Gastrocnemius medialis (tissue), 4 donors: ENCODE measurements at places on chromosomes 16 and 17.
A peak's percentile ranks its signal among the peaks of the same experiment; 100 is the strongest.

- no peak for DNase-seq
Observed at GRCh38 chr17:44623070-44623725, 33.1 kb upstream of the MEIOC start.

DNA sequence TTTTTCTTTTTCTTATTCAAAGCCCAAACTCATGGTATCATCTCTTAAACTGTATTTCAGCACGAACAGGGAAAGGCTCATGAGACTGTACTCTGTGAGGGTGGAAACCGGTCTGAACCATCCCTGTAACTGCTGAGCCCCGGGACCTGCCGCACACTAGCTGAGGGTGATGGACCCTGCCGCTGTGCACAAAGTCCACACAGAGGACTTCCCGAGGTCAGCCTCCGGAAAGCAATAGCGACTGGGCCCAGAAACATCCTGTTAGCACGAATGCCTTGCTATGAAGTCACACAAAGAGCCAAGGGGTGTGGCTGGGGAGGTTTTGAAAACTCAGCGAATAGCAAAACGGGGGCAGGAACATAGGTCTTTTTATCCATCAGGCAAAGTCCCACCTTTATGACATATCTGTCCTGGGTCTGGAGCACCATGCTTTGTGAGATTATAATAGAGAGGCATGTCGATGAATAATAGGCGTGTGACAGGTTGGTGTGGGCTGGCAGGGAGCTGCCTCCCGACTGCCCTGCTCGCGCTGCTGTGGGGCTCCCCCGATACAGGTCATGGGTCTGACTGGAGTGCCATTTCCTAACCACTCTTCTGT lies 33.4 kb downstream of the CDK5R1 start:
- no peak for DNase-seq

GRCh38 chr17:82923366-82924113 lies 83.7 kb upstream of the ZNF750 start:
- peak; percentile 41 for DNase-seq

GRCh38 chr17:17567631-17568030 lies 23.9 kb downstream of the PEMT start:
- DNase-seq = peak; percentile 95

- DNase-seq = no peak
Observed at GRCh38 chr17:5468075-5468473, 708 bp downstream of the DHX33 start.

DNA sequence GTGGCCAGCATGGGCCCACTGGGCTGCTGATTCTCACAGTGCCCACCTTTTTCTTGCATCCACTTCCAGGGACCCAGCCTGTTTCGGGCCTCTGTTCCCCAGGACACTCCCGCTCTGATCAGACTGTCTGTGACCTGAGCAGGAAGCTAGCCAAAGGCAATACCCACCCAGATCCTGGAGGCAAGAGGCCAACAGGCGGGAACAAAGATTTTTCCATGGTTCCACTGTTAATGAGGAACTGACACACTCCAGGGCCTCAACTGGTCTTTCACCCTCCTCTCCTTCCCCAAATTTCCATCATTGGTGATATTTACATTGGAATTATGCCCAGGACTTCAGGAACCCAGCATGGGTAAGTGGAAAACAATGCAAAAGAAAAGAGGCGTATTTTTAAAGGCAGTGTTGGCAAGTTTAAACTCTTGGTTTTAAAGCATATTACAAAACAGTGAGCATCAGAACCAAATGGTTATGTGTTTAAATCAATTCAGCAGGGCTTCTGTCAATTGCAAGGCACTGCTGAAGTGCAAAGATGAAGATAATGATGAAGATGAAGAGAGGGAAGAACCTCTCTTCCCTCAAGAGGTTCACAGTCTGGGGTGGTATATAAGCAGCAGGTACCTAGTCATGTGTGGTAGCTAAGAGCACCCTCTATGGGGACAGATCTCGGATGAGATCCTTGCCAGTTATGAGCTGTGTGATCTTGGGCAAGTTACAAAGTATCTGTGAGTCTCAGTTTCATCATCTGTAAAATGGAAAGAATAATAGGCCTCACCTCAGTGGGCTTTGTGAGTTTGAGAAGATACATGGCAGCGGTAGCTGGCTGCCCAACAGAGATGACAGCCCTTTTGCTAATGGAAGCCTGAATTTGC lies 14.4 kb upstream of the ATP2A3 start:
- DNase-seq = no peak

- DNase-seq = no peak
Observed at GRCh38 chr16:88994695-88995094, 17.7 kb upstream of the CBFA2T3 start.

- no peak for DNase-seq
Observed at GRCh38 chr17:81128774-81129173, 36.5 kb upstream of the PVALEF start.

DNA sequence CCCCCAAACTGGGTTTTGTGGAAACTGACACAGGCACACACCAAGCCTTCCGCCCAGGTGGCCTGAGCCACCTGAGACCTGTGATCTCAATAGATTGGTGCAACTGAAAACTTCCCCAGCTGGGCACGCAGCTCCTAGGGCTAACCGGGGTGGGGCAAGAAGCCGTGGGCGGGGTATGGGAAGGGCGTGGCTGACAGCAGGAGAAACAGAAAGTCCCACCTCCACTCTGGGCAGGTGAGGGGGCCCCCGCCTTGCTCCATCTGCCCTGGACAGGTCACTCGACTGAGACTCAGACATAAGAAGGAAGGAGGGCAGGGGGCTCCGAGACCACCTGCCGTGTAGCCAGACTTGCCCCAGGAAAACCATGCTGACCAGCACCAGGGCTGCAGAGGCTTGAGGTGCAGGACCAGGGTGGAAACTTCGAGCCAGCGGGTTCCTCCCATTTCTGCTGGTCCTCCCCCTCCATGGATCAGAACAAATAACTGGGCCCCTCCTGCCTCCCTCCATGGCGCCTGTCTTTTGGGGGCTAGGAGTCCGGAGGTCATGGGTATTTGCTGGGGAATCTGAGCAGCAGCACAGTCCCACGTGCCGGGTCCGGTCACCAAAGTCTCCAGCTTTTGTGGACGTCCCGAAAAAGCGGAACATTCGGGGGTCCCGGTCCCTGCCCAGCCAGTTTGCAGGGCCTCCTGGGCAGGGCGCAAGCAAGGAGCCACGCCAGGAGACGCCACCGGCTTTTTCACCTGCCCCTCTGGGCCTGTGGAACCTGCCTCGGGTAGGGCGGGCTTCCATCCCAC lies 1.3 kb downstream of the TIMP2 start:
- DNase-seq = no peak

- no peak for DNase-seq
Observed at GRCh38 chr16:1832838-1833454, 5.9 kb downstream of the FAHD1 start.

- DNase-seq = no peak
Observed at GRCh38 chr16:51113236-51114125, 37.6 kb downstream of the SALL1 start.

- no peak for DNase-seq
Observed at GRCh38 chr16:3651461-3652372, 2.8 kb upstream of the DNASE1 start.

- no peak for DNase-seq
Observed at GRCh38 chr17:34757611-34758010, 178.2 kb downstream of the TMEM132E start.

GRCh38 chr16:52350031-52350642 lies 196.8 kb downstream of the TOX3 start:
- DNase-seq = no peak
